ENCODE measurements at places on chromosomes 2 and 18. TPM values are rescaled to one million over a fixed set of nuclear protein-coding genes. Genes with fewer than 3 reads are reported as not detected.

TNS1 gene
- 33.2 TPM for polyA plus RNA-seq

REG3G gene
- polyA plus RNA-seq: not detected

CCDC85A gene
- polyA plus RNA-seq: 0.10 TPM

CROCC2 gene
- polyA plus RNA-seq: not detected

FLACC1 gene
- polyA plus RNA-seq: not detected

UGT1A10 gene
- polyA plus RNA-seq: 1.8 TPM

SERPINB3 gene
- 46.5 TPM for polyA plus RNA-seq

DNA sequence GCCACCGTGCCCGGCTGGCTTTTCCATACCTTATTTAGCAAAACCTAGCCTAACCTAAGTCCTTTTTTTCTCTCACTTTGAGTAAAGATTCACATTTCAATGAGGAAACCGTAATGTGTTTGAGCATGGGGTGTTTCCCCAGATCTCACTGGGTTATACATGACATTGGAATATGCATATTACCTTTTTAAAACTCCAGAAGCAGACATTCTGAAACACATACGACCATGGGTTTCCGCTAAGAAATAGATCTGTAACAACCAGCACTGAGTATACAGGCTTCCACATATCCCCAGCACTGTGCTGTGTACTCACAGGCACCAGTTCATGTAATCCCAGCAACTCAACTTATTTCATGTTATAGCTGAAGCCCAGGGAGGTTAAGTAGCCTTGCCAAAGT lies 41.0 kb upstream of the FOSL2 start:
- no peak for DNase-seq
- no peak overlapping the region for H3K27ac ChIP-seq
- H3K36me3 ChIP-seq: no peaks in the 10 kb centered on the region
- H3K4me1 ChIP-seq: peaks cover 21% of the 10 kb centered on the region
- no peaks in the 10 kb centered on the region for H3K27me3 ChIP-seq
- H3K4me3 ChIP-seq: no peak overlapping the region

- no peak for DNase-seq
- no peak overlapping the region for H3K4me3 ChIP-seq
- no peaks in the 10 kb centered on the region for H3K27me3 ChIP-seq
- no peak overlapping the region for H3K27ac ChIP-seq
Observed at GRCh38 chr2:112160283-112161250, 22.4 kb downstream of the FBLN7 start.

DNA sequence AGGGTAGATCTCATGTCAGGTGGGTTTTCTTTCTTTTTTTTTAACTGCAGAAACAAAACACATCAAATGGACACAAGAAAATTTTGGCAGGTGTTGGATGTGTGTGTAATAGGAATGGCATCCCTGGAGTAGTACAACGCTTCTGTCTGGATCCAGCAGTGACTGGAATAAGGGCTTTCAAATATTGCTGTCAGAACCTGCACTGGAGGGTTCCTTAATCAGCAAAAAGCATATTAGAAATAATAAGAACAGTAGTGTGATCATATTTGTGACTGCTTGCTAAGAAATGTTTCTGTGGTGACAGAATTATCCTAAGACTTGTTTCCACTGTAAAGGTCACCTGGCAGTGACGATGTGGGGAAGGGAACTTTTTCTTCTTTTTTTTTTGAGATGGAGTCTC lies 30.8 kb downstream of the CREG2 start:
- no peaks in the 10 kb centered on the region for H3K36me3 ChIP-seq
- DNase-seq: no peak
- H3K27me3 ChIP-seq: no peaks in the 10 kb centered on the region
- no peak overlapping the region for H3K27ac ChIP-seq
- no peak overlapping the region for H3K4me3 ChIP-seq
- no peaks in the 10 kb centered on the region for H3K4me1 ChIP-seq

DNA sequence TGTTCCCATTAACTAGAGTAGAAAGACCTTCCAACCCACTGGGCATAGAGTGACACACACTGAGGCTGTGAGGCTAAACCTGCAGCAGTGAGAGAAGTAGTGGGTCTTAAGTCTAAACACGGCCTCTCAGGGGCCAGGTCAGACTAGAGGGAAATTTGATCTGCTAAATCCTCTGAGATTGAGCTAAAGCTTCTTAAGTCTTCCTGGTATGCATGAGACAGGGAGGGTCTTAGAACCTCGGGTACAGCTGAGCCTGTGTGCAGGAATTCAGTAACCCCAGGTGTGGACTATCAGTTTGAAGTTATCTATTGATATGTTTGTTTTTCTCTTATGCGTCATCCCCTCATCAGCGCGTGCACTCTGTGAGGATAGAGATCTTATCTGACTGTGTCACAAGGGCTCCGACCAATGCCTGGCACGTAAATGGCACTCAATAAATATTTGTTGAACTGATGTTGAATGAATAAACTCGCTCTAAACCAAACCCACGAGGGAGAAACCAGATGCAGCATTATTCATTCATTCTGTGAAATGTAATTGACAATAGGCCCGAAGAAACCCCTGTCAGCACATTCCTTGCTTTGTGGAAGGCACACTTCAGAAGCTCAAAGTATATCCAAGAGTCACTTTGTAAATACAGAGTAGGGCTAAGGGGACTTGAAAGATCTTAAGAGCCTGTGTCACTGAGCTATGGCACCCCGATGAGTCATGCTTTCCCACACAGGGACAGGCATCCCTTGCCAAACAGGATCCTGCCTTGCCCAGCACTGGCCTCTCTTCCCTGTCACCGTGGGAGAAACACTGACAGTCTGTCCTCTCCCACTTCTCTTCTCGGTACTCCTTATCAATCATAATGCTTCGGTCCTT lies 21.7 kb upstream of the RAB10 start:
- peak; percentile 86 for DNase-seq
- peak overlapping the region; percentile 56 for H3K27ac ChIP-seq
- H3K36me3 ChIP-seq: no peaks in the 10 kb centered on the region
- H3K4me3 ChIP-seq: no peak overlapping the region
- no peaks in the 10 kb centered on the region for H3K27me3 ChIP-seq

DNA sequence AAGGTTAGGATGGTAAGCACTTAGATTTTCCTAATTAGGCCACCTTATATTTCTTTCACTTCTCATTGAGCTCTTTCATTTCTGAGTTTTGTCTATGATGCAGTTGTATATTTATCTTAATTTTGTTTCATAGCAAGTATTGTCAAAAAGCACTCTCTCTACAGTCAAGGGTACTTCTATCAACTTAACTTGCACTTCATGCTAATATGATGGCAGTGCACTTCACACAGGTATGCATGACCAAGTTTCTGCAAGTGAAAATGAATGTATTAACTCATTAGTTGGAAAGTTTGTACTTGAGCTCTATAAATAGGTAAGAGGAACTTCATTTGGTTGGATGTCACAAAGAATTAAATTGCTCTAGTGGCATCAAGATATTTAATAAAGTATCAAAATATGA lies 51.5 kb upstream of the CDH19 start:
- H3K27me3 ChIP-seq: no peaks in the 10 kb centered on the region
- DNase-seq: no peak
- H3K27ac ChIP-seq: no peak overlapping the region
- no peaks in the 10 kb centered on the region for H3K36me3 ChIP-seq

DNA sequence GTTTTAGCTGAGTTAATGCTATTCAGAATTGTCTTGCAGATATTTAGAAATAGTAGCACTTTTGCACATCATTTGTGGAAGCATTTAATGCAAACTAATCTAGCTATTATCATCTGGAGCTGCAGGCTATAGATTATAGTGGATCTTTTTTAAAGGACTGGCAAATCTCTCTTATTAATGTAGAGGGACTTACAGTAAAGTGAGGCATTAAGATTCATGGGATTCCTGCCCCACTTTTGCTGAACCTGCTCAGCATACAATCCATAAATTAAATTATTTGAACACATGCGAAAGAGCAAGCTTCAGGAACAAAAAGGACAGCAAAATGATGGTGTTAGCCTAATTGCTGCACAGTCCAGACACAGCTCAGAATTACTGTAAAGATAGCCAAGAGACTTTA lies 477.7 kb downstream of the DCDC2C start:
- no peaks in the 10 kb centered on the region for H3K27me3 ChIP-seq
- no peaks in the 10 kb centered on the region for H3K4me1 ChIP-seq

DNA sequence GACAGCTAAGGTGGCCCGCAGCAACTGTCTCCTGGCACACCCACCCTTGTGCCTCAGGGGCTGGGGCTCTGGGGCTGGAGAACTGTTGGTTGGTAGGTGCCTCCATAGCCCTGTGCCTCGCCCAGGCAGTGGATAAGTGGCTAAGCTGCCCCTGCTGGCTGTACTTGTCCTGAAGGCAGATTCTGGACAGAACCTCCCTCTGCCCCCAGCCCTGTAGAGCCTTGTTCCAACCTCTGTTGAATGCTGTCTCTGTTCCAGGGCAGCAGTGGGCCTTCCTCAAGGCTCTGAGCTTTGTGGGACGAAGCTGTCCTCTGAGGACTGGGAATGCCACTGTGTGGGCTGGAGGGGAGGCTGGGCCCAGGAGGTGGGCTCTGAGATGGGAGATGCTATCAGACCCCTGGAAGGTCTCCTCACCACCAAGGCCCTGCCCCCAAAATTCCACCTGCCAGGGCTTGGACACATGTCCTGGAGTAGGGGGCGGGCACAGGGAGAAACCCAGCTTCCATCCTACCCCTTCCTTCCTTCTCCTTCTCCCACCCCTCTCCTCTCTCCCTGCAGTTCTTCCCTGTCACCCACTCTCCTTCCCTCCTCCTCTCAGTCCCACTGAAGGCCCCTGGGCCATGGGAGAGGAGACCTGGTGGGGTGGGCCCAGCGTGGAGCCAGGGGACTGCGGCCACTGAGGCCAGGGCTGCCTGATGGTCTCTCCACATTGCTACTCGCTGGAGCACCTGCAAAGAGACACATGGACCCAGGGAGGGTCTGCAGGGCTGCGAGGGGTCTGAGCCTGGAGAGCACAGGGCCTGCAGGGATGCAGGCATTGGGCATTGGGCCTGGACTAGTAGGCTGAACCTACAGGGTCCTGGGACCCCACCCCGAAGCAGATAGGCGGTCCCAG lies 1.7 kb upstream of the PDCD1 start:
- H3K36me3 ChIP-seq: no peaks in the 10 kb centered on the region
- peaks cover 22% of the 10 kb centered on the region for H3K27me3 ChIP-seq
- H3K27ac ChIP-seq: peak overlapping the region; percentile 78
- peaks cover 31% of the 10 kb centered on the region for H3K4me1 ChIP-seq
- H3K4me3 ChIP-seq: peak overlapping the region; percentile 31

GRCh38 chr2:152056418-152056817 lies 42.4 kb downstream of the CACNB4 start:
- no peaks in the 10 kb centered on the region for H3K27me3 ChIP-seq
- H3K4me1 ChIP-seq: no peaks in the 10 kb centered on the region
- no peak overlapping the region for H3K4me3 ChIP-seq
- no peak overlapping the region for H3K27ac ChIP-seq

- H3K27me3 ChIP-seq: no peaks in the 10 kb centered on the region
- no peak overlapping the region for H3K4me3 ChIP-seq
- no peak for DNase-seq
- no peaks in the 10 kb centered on the region for H3K36me3 ChIP-seq
Observed at GRCh38 chr2:134306521-134306920, 52.6 kb downstream of the MGAT5 start.

DNA sequence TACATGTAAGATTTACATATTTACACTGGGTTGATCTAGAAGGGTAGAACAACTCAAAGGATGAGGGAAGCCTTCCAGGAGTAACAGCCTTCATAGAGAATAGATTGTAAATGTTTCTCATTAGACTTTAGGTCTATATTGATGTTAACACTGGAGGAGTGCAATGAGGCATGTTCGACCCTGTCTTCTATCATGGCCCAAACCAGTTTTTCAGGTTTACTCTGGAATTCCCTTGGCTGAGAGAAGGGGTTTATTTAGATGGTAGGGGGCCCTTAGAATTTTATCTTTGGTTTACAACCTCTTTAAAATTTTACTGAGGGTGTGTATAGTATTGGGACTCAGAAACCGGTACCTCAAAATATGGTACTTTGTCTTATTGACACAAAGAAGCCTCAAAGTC lies 634.9 kb upstream of the PIK3C3 start:
- peak; percentile 38 for DNase-seq
- H3K4me1 ChIP-seq: no peaks in the 10 kb centered on the region
- no peak overlapping the region for H3K27ac ChIP-seq
- no peaks in the 10 kb centered on the region for H3K27me3 ChIP-seq
- no peak overlapping the region for H3K4me3 ChIP-seq

DNA sequence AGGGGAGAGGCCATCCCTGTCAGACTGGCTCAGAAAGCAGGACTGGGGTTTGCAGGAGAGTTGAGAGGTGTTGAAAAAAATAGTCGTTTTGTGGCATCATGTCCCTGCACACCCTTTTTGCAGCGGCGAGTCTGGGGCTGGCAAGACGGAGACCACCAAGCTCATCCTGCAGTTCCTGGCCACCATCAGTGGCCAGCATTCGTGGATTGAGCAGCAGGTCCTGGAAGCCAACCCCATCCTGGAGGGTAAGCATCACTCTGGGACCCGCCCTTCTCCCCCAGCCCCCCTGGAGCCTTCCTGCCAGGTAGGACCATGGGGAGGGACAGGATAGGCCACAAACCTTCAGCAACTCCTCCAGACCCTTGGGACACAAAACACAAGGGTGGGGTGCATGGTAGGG lies 34.2 kb downstream of the MYO7B start:
- no peaks in the 10 kb centered on the region for H3K27me3 ChIP-seq
- no peak for DNase-seq
- no peak overlapping the region for H3K4me3 ChIP-seq
- no peak overlapping the region for H3K27ac ChIP-seq

DNA sequence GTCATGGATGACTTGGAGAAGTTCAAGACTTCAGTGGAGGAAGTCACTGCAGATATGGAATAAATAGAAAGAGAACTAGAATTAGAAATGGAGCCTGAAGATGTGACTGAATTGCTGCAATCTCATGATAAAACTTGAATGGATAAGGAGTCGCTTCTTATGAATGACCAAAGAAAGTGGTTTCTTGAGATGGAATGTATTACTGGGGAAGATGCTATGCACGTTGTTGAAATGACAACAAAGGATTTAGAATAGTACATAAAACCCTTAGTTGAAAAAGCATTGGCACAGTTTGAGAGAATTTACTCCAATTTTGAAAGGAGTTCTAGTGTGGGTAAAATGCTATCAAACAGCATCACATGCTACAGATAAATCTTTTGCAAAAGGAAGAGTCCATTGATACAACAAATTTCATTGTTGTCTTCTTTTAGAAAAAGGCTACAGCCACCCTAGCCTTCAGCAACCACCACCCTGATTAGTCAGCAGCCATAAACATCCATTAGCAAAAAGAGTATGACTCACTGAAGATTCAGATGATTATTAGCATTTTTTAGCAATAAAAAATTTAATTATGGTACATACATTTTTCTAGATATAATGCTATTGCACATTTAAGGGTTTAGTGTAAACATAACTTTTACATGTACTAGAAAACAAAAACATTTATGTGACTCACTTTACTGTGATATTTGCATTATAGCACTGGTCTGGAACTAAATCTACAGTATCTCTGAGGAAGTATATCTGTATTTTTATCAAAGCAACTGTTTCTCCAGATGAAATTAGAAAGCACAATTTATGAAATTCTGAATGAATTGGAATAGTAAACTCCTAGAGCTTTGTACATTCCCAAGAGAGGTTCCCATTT lies 110.5 kb upstream of the TACR1 start:
- no peaks in the 10 kb centered on the region for H3K27me3 ChIP-seq
- no peak overlapping the region for H3K4me3 ChIP-seq
- no peaks in the 10 kb centered on the region for H3K4me1 ChIP-seq
- no peak for DNase-seq

Data from stomach (tissue), 19 donors.